Left kidney (tissue), 8 donors: ENCODE measurements at places on chromosomes 1 and 21. TPM values are rescaled to one million over a fixed set of nuclear protein-coding genes. Genes with fewer than 3 reads are reported as not detected.
A peak's percentile ranks its signal among the peaks of the same experiment; 100 is the strongest.

GRCh38 chr1:30476911-30477459 is 246.4 kb downstream of the MATN1 start:
- DNase-seq: no peak

- no peak for DNase-seq
Measured at GRCh38 chr1:191086910-191087309, 609.2 kb upstream of the BRINP3 start.

DNA sequence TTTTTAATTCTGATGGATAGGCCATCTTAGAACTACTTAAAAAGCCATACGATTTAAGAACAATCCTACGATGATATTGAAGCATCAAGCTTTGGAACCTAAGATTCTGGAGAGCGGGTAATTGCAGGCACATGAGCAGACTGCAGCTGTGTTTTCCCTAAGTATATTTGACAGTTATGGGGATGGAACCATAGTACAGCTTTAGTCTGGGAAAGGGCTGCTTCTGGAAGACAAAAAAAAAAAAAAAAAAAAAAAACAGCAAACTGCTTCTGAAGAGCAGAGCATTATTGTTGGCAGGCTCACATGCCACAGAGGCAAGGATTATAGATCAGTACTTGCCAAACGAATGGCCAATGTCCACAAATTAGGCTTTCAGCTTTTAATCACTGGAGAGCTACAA is 1618.7 kb downstream of the AMY1C start:
- no peak for DNase-seq

LCE1A gene
- polyA plus RNA-seq: not detected

EXTL1 gene
- 1.8 TPM for polyA plus RNA-seq

GRCh38 chr1:92749024-92749634 is 35.8 kb downstream of the EVI5 start:
- no peak for DNase-seq

DNA sequence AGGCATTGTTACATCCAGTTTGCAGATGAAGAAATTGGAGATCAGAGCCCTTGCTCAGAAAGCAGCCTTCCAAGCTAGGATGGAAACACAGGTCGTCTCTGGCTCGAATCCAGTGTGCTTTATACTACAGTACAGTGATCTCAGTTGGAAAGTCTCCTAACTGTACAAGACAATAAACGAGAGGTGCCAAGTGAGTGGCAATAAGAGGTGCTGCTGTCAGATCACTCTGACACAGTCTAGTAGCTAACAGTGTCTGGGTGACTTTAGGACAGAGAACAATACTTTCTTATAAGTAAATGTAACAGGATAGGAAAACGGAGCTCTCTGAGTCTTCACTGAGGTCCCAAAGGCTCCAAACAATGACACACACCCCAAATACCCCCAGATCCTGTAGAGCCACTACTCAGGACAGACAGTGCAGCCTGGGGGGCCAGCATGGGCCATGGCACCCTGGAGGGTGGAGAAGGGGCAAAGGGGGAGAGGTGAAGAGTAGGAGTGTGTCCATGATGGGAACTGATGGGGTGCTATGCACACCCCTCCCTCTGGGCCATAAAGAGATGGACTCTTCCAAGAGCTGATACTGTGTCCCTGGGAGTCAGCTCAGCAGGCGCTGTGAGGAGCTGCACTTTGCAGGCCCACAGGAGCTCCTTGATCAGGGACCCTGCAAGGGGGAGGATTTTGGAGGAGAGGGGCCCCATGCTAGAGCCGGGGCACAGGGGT is 3.3 kb downstream of the SH3BGR start:
- no peak for DNase-seq

DNA sequence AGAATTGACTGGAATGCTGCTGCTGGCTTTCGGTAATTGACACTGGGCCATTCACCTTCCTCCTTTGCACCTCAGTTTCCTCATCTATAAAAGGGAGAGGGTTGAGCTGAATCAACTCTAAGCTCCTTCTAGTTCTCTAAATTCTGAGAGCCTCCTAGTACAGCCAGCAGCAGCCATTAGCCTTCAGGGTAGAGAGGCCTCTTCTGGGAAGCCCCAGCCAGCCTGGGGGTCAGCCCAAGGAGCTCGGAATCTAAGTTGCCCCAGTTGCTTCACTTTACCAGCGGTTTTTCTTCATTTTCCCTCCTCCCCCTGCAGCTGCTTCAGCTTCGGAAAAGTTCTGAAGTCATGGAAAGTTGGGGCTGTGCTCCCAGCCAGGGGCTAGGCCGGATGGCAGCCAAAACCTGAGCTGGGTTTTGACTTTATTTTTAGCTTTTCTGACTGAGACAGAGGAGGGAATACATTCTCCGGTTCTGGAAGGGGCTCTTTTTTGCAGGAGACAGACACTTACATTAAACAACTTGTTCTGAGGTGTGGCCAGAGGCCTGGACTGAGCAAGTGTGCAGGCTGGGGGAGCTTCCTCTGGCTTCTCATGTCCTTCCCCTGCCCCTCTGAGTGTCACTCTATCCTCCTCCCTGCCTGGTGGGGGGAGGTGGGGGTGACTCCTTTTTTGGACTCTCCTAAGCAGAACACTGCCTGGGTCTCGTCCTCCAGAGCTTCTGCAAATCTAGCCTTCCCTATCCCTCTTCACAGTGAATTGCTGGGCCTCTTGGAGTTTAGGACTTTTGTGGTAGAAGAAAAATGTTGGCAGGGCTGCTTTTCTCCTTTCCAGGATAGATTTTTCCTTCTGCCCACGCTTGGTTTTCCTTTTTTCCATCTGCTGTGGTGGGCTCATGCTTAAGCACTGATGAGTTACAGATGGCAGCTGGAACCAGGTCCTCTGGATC is 14.4 kb downstream of the LMNA start:
- DNase-seq: no peak

C8A gene
- not detected for polyA plus RNA-seq

PLCH2 gene
- polyA plus RNA-seq: 0.80 TPM

GRCh38 chr1:58764294-58764978 is 19.4 kb downstream of the JUN start:
- no peak for DNase-seq

GRCh38 chr1:172252321-172252720 is 168.2 kb upstream of the C1orf105 start:
- DNase-seq: no peak

RIMS3 gene
- 1.9 TPM for polyA plus RNA-seq

DNA sequence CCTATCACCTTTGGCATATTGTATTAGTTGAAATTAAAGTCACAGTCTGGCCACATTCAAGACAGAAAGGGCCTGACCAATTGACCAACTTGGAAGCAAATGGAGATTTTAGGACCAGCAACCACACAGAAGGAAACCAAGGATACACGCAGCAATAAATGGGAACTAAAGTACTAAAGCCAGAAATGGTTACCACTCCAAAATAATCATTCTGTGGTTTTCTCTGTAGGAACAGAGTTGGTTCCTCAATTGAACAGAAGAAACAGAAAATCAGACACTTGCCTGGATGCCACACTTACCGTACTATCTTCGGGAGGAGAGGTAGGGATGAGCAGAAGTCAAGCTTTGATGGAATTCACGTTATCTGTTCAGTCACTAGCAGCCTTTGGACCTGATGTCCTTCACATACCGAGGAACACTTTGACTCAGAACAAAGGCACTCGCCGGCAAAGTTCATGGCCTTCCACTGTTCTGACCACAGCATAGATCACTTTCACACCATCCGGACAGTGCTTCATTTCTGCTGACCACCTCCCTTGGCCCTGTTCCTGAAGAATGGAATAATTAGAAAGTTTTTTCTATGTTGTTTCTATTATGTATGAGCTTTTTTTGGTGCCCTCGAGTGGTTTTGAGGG is 96.9 kb downstream of the LPAR3 start:
- no peak for DNase-seq

A3GALT2 gene
- polyA plus RNA-seq: not detected

- no peak for DNase-seq
Measured at GRCh38 chr1:165402517-165403111, 42.3 kb downstream of the RXRG start.

- peak; percentile 62 for DNase-seq
Measured at GRCh38 chr1:33094971-33095604, 14.1 kb downstream of the AZIN2 start.

- DNase-seq: no peak
Measured at GRCh38 chr1:207987164-207987563, 76.2 kb upstream of the CD34 start.

PIK3R3 gene
- polyA plus RNA-seq: 35.8 TPM

GPR25 gene
- polyA plus RNA-seq: not detected

- DNase-seq: no peak
Measured at GRCh38 chr1:23807453-23807852, 6.9 kb upstream of the GALE start.

DNA sequence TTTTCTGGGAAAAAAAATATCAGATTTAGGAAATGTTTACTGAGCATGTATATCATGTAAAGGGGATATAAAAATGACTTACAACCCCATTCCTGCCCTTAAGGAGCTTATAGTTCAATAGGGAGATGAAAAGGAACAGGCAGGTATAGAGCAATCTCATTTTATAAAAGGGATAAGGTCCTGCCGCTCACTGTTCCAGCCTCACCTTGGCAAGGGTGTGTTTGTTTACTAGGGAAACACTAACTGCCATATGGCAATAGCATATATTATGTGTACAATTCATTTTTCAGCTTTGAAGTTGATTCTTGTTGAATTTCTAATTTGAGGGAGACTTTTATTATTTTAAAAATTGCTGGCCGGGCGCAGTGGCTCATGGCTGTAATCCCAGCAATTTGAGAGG is 25.5 kb downstream of the URB2 start:
- DNase-seq: no peak

DNA sequence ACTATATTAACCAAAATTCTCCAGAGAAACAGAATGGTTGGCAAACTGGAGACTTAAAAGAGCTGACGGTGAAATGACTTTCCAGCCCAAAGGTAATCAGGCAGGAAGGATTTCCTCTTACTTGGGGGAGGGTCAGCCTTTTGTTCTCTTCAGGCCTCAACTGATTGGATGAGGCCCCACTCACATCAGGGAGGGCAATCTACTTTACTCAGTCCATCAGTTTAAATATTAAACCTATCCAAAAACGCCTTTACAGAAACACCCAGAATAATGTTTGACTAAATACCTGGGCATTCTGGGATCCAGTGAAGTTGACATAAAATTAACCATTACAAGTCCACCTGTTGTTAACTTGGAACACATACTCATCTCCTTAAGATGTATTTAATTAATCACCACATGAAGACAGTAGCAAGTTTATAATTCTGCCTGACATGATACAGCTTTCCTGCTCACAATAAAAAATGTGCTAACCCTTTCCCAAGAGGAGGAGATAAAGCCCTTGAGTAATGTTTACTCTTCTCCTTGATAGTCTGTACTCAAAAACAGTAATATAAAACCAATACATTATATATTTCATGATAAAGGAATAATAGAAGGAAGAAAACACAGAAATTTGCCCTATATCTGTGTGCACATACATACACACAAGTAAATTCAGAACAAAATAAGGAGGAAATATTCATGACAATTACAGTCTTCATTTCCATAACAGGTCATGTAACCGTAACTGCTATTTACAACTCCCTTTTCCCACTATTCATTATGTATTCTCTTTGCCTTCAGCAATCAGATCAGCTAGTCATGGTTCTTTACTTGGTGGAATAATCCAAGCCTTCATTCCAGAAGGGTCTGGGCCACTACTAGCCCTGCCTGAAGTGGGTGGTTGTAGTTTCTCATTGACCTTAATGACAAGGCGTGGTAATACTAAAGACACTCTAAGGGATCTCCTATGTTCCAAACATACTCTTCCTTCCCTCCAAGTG is 107.5 kb upstream of the RUNX1 start:
- DNase-seq: no peak

CELA2B gene
- 0.43 TPM for polyA plus RNA-seq

DNA sequence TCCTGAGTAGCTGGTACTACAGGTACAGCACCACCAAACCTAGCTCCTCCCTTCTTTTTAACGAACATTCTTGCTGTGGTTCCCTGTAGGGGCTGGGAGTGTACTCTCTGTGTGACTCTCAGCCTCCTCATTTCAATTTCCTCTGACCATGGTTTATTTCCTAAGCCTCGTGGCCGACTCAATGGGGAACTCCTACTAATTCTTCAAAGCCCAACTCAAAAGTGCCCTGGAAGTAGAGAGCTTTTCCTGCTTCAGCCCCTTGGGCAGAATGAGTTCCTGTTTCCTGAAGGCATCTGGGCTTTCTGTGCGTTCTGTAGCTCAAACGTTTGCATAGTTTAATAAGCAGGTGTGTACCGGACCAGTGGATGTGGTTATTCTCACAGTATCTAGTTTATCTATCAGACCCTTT is 70.9 kb upstream of the ACOT11 start:
- no peak for DNase-seq

ST6GALNAC3 gene
- 86.1 TPM for polyA plus RNA-seq

DEPDC1 gene
- 22.3 TPM for polyA plus RNA-seq

GRCh38 chr1:243842161-243842560 is 7.9 kb downstream of the AKT3 start:
- no peak for DNase-seq

VWA5B1 gene
- polyA plus RNA-seq: 2.5 TPM

ANGPTL1 gene
- 4.0 TPM for polyA plus RNA-seq

FALEC gene
- 0.83 TPM for polyA plus RNA-seq

GRCh38 chr21:33734818-33735217 is 92.5 kb downstream of the ITSN1 start:
- DNase-seq: no peak

GRCh38 chr1:75838079-75838478 is 41.4 kb downstream of the MSH4 start:
- no peak for DNase-seq

TMEM52 gene
- 1.1 TPM for polyA plus RNA-seq

RGSL1 gene
- not detected for polyA plus RNA-seq

GPR3 gene
- polyA plus RNA-seq: 1.0 TPM
